Posterior vena cava (tissue), 2 donors: ENCODE measurements at places on chromosomes 12 and 14. TPM values are rescaled to one million over a fixed set of nuclear protein-coding genes. Genes with fewer than 3 reads are reported as not detected.

CACNA1C gene
- 71.8 TPM for total RNA-seq

NDRG2 gene
- 80.7 TPM for total RNA-seq

JDP2 gene
- 44.2 TPM for total RNA-seq

INTS13 gene
- 15.1 TPM for total RNA-seq

RDH5 gene
- total RNA-seq = 39.7 TPM

RNF212B gene
- total RNA-seq = not detected

DNA sequence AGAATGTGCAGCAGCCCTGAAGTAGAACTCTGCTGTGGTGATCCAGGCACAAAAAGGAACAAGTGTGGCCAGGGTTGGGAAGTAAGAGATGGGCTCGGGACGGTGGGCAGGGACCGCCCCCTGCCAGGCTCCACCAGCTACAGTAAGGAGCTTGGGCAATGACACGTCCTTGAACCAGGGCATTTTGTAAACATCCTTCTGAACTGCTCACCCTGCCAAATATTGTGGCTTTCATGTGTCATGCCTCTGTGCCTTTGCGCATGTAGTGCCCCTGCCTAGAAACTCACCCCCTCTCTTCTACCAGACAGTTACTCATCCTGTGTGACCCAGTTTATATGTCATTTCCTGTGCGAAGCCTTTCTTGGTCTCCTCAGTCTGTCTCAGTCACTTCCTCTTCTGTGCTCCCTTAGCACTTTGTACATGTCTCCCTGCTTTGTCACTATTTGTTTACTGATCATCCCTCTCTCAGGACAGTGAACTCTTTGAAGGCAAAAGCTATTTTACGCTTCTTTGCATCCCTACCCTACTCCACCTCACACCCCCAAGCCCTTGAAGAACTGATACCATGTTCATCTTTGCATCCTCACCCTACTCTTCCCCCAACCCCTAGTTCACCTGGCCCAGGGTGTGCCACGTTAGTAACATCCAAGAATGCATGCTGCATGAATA, 108.9 kb upstream of the PLEKHG7 start:
- peak; percentile 78 for DNase-seq

DNA sequence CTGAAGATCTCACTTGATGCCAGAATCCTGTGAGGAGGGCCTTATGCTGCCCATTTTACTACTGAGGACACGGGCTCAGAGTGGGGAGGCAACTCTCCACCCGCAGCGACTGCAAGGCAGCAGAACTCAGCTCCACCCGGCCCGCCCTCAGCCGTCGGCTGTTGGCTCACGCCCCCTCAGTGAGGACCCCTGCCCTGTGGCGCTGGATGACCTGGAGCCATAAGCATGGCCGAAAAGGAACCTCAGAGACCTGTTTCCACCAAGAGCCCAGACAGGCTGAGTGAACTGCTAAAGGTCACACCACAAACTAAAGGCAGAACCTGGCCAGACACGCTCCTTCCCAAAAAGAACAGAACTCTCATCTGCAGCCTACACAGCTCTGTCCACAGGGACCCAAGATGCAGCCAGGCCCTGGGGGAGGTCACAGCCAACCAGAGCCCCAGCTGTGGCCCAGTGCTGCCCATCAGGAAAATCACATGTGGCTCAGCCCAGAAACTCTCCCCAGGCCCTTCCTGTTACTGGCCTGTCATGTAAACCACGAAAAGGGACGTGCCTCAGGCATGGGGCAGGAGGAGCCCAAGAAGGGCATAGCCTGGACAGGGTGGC, 32.8 kb downstream of the CCNK start:
- DNase-seq = peak; percentile 76

- no peak for DNase-seq
Observed at GRCh38 chr12:92365333-92365732, 219.7 kb upstream of the BTG1 start.

DNA sequence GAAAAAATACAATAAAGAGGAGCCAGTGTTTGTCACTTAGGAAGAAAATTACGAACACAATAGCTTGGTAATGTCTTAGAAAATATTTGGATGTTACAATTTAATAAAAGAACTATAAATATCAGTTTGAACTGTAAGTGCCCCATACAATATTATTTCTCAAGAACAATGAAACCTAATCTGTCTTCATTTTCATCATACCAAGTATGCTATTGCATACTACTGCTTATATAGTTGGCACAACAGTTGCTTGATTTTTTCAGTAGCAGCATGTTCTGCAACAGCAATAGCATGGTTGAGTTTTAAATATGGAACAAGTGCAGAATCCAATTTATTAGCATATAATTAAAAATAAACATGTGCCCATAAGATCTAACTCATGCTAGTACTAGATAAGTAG, 564.6 kb downstream of the C12orf50 start:
- no peak for DNase-seq

DNA sequence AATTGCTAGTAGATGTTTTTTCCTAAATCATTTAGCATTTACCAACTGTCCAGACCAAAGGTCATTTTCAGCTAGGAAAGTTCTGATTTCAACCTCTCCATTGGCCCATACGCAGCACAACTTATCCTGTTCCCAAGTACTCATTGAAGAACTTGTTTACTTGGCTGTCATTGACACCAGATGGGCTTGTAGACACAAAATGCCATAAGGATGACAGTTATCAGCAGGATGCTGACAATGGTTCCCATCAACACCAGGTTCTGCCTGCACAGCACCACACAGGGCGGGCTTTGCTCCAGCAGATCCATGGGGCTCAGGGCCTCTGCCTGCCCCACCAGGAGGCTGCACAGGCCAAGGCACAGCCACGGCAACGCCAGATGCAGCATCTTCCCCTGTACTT, 36.5 kb upstream of the TMPRSS12 start:
- no peak for DNase-seq

- no peak for DNase-seq
Observed at GRCh38 chr12:94260717-94261116, 112.3 kb downstream of the PLXNC1 start.

- DNase-seq = no peak
Observed at GRCh38 chr12:93287149-93287548, 90.6 kb upstream of the NUDT4 start.

DNA sequence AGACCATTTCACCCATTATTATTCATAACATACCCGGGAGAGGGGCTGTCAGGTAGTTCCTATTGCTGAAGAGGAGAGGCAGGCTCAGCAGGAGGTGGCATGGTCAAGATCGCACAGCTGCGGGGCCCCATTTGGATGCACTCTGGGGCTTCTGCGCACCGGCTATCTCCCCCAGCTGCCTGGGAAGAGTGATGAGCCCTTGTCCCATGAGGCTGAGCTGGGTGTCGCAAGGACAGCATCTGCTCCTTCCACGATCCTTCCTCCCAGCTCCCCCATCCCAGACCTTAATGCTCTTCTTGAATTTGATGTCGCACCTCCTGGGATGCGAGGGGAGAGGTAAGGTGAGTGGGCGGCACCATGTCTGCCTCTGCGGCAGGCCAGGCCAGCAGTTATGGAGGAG, 62.6 kb downstream of the SLC24A4 start:
- DNase-seq = no peak
